ENCODE measurements at places on chromosomes 3 and 15.

DNA sequence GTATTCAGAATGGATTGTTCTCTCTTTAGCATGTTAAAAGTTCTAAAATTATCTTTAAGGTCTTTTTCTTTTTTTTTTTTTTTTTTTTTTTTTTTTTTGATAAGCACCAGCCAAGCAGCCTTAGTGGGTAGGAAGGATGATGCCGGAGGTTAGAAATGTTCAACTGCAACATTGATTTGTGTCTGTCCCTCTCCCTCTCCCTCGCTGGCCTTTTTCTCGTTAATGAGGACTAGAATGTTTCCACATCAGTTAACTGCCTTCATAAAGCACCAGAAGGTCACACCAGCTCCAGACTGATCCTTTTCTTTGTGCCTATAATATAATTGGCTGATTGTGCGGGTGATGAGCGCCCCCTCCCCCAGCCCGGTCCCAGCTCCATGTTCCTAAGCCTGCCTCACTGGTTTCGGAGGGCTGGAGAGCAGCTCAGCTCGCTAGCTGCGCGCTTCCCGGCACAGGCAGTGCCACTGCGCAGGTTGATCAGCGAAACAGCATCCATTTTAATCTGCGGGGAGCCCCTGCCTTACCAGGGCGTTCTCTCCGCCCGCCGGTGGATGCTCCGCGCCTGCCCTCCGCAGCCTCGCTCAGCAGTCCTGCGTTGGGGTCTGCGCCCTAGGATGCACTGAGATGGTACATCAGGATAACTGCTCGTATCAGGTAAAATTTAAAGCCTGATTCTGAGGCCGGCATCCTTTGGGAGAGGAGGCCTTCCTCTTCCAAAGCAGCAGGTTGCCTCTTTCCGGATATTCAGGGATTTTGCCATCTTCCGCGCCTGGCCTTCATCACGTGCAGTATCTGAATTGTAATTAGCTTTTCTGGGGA lies 148.9 kb upstream of the IL12A start:
- DNase-seq, result no peak

- DNase-seq, result no peak
Observed at GRCh38 chr3:185103359-185104127, 49.3 kb downstream of the C3orf70 start.

DNA sequence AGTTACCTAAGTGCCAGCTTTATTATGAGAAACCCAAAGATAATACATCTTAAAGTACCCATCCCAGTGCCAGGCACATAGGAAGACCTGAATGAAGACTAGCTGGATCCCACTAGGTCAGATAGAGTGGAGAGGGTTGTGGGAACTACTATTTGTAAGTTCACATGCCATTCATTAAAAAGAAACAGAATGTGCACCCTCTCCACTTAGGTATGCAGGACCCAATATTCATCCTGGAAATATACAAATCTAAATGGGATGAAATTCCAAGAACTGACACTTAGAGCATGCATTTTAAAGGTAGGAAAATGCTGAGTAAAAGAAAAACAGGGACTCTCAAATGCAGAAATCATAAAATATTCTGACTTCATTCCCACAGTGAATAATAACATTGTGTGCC lies 14.3 kb downstream of the EOGT start:
- DNase-seq, result no peak

- peak; percentile 92 for DNase-seq
Observed at GRCh38 chr3:12994607-12995388, 78.4 kb downstream of the IQSEC1 start.

- DNase-seq, result no peak
Observed at GRCh38 chr3:114746502-114746901, 400.6 kb downstream of the ZBTB20 start.

GRCh38 chr3:86914670-86915069 lies 76.3 kb downstream of the VGLL3 start:
- DNase-seq, result no peak

Measured in stimulated activated effector memory CD8-positive, alpha-beta T cell treated with anti-CD3 and anti-CD28 coated beads, Interleukin-12 subunit alpha, Interleukin-12 subunit beta, amount 100 ng/mL, for 72 hours (primary cell).